Progenitor cell of endocrine pancreas (in vitro differentiated cells): ENCODE measurements at places on chromosomes 2 and 18.

DNA sequence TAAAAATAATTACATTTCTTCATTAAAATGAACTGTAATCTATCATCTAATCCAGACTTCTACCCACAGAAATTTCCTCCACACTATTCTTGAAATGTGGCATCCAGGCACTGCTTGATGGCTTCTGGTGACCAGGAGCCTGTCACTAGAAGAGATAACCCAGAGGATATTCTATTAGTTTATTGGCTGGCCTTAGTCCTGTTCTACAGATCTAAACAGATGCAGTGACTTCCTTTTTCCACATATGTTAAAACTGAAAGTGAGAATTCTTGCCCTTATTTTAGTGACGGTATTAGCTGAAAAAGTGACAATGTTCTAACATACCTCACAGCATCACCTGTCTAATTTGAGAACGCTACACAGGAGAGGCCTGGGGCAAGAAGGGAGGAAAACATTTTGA is 775.4 kb downstream of the TSN start:
- no peak for DNase-seq

DNA sequence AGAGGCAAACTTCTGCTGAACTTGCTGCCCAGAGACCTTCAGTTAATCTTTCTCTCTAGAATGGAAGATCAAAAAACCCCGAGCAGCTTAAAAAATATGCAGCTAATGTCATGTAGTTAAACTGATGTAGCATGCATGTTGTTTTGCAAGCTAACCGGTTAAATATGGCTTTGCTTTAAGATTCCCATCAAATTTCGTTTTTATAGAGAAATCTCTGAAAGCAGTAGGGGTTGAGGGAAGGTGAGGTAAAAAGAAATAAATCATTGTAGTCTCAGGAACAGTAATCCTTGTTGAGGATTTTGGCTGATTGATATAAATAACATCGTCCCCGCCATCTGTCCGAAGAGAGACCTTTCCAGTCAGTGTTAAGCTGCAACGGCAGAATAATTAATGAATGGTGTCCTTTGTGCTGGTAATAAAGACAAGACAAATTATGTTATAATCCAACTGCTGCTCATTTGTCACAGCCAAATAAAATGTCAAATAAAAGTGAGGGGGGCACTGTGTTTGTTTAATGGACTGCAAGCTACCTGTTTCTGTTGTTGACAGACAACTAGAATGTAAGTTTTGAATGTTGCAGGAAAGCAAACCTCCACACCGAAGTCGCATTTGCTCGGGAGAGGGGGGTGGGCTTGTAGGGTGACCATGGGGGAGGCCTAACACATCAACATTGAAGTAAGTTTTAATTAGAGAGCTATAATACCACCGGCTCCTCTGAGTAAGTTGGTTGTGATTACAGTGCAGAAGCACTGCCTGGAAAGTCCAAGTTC is 555.5 kb downstream of the ARHGAP15 start:
- DNase-seq: no peak

DNA sequence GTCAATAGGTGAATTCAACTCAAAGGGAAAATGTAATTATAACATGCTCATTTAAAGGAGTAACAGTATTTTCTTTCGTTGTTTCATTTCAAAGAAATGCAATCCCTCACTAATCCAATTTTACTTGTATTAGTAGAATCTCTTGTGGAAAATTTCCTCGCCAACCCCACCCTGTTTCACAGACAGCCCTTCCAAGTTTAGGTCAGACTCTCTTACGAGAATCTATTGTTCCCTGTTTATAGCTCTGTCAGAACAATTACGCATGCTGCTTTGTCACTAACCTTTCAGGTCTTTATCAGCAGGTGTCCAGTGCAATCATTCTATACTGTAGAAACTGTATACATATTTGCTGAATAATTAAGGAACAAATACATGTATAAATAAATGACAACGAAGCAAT is 657.8 kb upstream of the LINC00305 start:
- no peak for DNase-seq

DNA sequence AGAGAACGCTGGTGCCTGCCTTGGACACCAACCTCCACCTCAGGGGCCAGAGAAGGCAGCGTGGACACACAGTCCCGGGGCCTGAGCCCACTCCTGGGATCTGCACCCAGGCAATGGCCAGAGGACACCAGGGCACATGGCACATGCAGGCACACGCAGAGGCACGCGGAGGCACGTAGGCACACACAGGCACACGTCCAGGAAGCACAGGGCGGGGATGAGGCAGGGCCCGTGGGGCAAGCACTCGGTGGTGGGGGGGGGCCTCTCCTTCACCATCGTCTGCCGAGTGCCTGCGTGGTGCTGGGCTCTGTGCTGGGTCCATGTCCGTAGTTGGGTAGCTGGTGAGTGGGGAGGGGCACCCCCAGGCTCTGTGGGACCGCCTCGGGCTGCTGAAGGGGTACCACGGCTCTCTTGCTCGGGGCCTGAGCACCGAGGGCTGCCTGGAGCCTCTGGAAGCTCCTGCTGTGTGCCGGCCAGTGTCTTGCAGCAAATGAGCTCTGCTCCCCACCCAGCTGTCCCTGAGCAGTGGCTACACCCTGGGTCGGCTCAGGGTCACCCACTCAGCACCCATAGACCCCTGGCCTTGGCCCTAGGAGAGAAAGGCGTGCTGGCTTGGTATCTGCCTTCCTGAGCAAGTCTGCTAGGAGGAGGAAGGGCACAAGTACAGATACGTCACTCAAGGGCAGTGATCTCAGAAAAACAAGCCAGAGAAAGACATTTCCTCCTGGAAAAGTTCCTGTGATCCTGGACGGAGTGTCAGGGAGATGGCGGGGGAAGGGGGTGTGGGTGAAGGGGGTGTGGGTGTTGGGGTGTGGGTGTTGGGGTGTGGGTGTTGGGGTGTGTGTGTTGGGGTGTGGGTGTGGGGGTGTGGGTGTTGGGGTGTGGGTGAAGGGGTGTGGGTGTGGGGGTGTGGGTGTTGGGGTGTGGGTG is 26.4 kb downstream of the RTP5 start:
- no peak for DNase-seq

GRCh38 chr18:3447895-3448837 is 1.8 kb upstream of the TGIF1 start:
- DNase-seq: peak; percentile 90
